Activated CD4-positive, alpha-beta T cell treated with anti-CD3 and anti-CD28 coated beads for 4 hours (primary cell): ENCODE measurements at places on chromosomes 3 and 15.

GRCh38 chr3:30078736-30079135, 527.7 kb upstream of the TGFBR2 start:
- no peak for DNase-seq

- no peak for DNase-seq
These were observed 15.4 kb upstream of the CADM2 start for GRCh38 chr3:84943379-84943778.

DNA sequence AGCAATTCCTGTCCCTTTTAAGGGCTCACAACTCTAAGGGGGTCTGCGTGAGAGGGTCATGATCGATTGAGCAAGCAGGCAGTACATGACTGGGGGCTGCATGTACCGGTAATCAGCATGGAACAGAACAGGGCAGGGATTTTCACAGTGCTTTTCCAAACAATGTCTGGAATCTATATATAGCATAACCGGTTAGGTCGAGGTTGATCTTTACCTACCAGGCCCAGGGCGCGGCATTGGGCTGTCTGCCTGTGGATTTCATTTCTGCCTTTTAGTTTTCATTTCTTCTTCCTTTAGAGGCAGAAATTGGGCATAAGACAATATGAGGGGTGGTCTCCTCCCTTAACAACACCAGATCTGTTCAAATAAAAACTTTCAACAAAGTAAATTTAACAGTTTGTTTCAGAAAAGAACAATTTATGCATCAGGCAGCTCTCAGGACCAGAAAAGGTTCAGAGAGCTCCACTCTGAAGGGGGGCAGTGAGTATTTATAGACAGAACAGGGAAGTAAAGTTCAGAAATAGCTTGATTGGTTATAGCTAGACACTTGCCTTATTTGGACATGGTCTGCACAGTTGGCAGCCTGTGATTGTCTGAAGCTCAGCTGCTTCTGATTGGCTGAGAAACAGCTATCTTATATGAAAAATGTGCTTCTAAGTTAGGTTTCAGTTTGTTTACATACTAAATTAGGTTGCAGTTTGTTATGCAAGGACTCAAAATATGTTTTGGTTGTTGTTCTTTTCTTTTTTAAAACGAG, 17.2 kb upstream of the B4GALT4 start:
- DNase-seq: no peak

DNA sequence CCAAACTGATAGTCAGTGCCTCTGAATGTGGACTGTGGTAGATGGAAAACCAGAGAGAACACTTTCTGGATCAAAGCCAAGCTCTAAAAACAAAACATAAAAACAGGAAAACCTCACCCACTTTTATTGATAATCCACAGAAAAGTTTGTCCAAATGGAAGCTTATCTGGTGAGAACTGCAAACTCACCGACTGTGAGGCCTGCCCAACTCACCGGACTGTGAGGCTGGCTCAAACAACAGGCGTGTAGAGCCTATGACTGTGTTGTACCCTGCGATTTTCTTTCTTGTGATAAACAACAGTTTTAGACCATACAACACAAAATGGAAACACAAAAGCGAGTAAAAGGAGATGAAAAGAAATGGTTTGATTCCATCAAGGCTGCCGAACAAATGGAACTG, 7.2 kb downstream of the PRR23C start:
- no peak for DNase-seq

DNA sequence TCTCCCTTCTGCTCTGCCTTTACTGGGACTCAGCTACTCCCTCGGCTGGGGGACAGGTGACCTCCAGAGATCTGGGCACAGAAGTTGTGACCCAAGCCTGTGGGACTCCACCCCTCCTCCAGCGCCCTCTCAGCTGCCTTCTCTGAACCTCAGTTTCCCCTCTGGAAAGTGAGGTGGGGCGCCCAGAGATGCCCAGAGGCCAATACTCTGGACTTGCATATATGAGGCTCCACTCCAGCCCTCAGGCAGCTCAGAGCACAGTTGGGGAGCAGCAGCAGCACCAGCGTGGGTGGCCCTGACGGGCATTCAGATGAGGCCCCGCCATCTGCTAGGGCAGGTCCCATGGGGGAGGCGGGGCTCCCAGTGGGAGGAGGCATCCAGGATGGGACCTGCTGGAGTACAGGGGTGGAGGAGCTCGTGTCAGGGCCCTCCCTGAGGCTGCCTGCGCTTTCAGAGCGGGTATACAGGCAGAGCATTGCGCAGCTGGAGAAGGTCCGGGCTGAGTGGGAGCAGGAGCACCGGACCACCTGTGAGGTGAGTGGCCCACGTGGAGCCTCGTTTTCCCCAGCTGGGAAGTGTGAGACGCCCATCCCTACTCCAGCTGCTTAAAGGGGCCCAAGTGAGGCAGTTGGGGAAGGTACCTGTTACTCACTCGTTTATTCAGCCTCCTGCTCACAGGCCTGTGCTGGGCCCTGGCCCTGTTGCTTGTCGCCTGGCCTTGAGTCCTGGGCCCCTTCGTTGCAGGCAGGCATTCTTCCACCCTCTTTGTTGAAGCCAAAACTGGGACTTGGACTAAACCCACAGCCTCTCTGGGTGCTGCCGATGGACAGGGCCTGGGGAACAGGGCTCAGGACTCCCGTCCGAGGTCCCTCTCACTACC, 35.4 kb downstream of the PSTPIP1 start:
- DNase-seq: no peak

- DNase-seq: no peak
These were observed 8.3 kb downstream of the TRA2B start for GRCh38 chr3:185929192-185930151.

- DNase-seq: no peak
These were observed 290.4 kb upstream of the CTDSPL start for GRCh38 chr3:37571269-37571668.

- no peak for DNase-seq
These were observed 279.1 kb downstream of the FAM43A start for GRCh38 chr3:194964809-194965208.

DNA sequence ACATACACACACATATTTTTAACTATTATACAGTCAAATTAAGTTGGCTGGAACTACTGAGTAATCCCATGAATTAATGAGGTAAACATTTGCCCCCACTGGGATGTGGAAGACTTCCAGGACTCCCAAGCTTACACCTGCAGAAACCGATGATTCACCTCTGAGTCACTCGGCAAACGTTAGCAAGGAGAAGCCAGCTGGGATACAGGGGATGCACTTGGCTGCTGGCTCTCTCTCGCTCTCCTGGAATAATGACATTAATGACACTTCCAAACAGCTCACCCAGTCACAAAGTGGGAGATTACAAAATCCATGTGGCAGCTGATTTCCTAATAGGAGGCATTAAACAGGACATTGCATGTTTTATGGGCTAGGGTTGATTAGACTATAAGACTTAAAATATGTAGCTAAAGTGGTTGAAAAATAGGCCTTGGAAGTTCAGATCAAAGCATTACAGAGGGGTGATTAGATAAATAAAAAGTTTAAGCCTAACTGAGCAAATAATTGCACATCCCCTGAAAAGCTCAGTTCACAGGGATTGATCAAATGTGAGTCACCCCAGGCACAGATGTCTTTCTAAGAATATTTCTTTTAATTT, 500.9 kb downstream of the SOX2 start:
- DNase-seq: no peak

- no peak for DNase-seq
These were observed 403.8 kb upstream of the ARL6 start for GRCh38 chr3:97360804-97361203.

GRCh38 chr15:77631745-77632533, 773 bp downstream of the LINGO1 start:
- no peak for DNase-seq

DNA sequence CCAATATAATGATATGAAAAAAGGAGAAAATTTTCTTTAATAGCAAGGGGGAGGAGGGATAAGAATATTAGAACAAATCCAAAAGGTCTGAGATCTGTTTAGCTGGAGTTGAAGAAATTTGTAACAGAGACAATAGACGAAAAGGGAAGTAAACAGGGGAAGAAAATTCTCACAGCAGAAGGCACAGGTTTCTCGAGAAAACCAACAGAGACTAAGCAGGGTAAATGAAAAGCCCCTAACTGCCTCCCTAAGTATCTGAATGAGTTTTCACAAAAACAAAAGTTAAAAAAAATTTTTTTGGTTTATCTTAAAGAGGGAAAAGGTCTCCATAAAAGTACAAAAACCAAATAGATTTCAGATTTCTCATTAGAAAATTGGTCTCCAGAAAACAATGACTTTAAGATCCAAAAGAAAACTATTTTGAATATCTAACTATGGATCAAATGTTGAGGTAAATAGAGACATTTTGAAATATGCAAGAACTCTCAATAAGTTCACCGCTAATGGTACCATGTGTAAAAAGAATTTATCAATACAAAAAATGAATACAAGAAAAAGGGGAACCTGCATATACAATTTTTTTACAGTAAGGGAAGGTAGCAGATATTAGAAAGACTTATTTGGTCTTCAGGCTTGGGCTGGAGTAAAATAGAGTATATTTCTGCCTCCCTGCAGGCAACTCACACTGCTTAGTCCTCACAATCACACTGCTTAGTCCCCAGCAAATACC, 23.9 kb upstream of the NEK10 start:
- no peak for DNase-seq

- DNase-seq: no peak
These were observed 7.6 kb downstream of the MFGE8 start for GRCh38 chr15:88905576-88905975.

DNA sequence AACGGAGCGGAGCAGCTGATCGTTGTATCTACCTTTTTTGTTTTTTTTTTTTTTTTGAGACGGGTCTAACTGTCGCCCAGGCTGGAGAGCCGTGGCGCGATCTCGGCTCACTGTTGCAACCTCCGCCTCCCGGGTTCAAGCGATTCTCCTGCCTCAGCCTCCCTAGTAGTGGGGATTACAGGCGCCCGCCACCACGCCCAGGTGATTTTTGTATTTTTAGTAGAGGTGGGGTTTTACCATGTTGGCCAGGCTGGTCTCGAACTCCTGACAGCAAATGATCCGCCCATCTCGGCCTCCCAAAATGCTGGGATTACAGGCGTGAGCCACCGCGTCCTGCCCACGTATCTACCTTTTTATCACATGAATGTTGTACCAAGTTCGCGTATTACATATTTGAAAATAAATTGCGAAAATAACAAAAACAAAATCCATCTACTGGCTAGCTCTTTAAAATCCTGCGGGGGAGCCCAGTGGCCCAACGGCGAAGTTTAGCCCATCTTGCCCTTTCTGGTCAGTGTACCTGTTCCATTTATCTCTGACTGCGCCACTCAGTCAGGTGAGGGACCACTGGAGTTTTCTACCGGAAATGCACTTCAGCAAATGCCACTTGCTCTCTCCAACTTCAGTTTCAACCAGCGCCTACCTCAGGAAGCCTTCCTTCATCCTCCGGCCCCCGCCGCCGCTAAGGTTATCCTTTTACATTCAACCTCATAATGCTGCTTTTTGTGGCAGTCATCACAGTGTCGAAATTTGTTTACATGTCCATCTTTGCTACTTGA, 1.2 kb upstream of the EIF3J start:
- DNase-seq: peak; percentile 15

DNA sequence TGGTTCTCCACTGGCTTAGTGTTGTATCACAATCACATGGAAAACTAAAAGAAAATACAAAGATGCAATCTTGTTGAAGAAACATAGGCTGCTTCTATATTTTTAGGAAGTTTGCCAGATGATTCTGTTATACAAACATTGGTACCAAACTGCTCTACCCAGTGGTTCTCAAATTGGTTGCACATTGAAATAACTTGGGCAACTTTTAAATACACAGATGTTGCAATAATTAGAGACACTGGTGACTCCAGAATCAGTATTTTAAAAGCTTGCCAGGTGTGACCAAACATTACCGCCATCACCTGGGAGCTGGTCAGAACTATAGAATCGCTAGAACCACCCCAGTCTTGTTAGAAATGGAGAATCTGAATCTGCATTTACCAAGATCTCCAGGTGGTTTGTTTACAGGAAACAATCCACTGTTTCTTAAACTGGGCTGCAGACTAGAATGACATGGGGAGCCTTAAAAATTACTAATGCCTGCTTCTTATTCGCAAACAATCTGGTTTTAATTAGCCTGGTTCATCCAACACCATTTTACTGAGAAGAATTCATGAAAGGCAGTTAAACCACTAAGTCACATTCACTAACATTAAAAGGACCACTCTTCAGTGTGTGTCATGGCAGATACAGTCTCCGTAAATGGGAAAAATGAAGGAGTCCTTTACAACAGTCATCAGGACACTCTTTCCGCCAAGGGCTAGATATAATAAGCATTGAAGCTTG, 76.5 kb downstream of the ACAP2 start:
- no peak for DNase-seq

DNA sequence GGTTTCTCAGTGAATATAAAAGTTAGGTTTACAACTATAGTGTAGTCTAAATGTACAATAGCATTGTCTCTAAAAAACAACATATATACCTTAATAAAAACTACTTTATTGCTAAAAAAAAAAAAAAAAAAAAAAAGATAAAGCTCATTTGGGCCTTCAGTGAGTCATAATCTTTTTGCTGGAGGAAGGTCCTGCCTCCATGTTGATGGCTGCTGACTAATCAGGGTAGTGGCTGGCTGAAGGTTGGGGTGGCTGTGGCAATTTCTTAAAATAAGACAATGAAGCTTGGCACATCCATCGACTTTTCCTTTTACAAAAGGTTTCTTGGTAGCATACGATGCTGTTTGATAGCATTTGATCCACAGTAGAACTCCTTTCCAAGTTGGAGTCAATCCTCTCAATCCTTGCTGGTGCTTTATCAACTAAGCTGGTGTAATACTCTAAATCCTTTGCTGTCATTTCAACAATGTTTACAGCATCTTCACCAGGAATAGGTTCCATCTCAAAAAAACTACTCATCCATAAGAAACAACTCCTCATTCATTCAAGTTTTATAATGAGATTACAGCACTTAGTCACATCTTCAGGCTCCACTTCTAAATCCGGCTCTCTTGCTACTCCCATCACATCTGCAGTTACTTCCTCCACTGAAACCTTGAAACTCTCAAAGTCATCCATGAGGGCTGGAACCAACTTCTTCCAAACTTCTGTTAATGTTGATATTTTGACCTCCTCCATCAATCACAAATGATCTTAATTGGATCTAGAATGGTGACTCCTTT, 13.3 kb downstream of the ZNF280D start:
- DNase-seq: no peak

DNA sequence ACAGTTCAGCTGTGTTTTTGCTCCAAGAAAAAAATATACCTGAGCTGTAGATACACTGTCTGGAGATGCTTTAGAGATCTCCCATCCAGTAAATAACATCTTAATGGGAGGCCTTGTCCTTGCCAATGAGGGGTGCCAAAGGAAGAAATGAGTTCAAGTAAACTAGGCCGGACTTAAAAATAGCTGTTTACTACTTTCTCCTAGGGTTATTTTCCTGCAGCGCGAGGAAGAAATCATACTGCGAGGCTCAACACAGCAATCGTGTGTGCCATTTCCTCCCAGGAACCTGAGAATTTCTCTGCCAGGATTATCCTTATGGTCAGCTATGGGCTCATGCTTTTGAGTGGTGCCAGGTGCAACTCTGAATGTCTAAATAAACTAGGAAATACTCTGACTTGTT, 71.9 kb downstream of the CMTM8 start:
- no peak for DNase-seq

GRCh38 chr3:150365132-150365604, 42.9 kb upstream of the TSC22D2 start:
- no peak for DNase-seq
